ENCODE measurements at places on chromosomes 3 and 15. TPM values are rescaled to one million over a fixed set of nuclear protein-coding genes. Genes with fewer than 3 reads are reported as not detected.
A peak's percentile ranks its signal among the peaks of the same experiment; 100 is the strongest.

- DNase-seq: no peak
Observed at GRCh38 chr3:8576841-8577571, 67.6 kb downstream of the SSUH2 start.

Gene GABRR3
- total RNA-seq: not detected

- DNase-seq: no peak
Observed at GRCh38 chr3:159234306-159234705, 432.5 kb downstream of the MFSD1 start.

DNA sequence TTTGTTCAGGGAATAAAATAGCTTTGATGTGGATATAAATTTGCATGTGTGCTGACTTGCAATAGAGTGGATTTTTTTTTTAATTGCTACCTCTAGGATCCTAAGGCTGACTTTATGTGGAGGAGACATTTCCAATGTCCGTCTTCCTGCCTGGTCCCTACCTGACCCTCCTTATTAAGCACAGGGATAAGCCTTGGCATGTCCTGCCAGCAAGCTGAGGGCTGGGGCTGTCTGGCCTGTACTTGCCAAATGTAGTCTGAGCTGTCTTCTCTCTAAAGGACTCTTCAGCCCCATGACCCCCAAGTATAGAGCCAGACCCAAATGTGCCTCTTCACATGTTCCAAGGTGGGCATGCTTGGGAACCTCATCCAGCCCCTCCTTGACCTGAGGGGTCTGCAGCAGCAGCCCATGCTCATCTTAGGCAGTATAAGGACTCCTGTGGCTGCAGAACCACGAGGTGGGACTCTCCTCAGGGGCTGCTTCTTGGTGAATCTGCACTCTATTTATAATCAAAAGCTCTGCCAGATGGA, 88.8 kb downstream of the CACNA1D start:
- no peak for DNase-seq

DNA sequence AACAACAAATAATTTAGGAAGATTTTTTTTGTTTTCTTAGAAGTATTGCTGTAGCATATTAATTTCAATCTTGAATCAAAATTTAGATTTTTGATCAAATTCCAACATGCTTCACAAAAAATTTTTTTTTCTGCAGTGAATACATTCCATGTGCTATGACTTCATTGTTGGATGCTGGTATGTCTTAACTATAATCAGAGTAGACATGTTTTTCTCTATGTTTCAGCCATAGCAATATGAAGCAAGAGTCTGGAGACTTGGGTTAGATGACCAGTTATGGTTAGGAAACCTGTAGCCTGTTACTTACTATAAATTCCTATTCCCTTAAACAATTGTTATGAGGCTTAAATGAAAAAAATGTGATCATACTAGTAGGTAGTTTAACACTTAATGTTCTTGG, 176.1 kb upstream of the CHL1 start:
- no peak for DNase-seq

Gene NME9
- 0.45 TPM for total RNA-seq

- DNase-seq: no peak
Observed at GRCh38 chr3:37456270-37456708, 281.9 kb upstream of the LRRFIP2 start.

GRCh38 chr3:153320585-153321128, 158.6 kb downstream of the RAP2B start:
- DNase-seq: no peak

DNA sequence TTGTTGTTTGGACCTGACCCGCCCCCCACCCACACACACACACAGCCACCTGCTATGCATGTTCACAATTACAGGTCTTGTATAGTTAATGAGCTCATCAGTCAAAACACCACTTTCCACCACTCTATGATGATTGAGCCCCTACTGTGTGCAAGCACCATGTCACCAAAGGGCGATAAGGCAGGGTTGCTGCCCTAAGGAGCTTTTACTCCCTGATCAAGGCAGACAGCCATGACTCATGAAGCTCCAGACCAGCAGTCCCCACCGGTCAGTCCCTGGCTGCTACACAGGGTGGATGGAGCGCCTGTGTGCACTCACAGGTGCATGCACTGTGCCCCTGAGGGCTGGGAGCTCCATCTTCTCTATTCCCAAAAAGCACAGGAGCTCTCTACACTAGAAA, 270.6 kb downstream of the CLSTN2 start:
- no peak for DNase-seq

Gene A4GNT
- not detected for total RNA-seq

- peak; percentile 55 for DNase-seq
Observed at GRCh38 chr15:55846116-55846707, 103.3 kb upstream of the PRTG start.

DNA sequence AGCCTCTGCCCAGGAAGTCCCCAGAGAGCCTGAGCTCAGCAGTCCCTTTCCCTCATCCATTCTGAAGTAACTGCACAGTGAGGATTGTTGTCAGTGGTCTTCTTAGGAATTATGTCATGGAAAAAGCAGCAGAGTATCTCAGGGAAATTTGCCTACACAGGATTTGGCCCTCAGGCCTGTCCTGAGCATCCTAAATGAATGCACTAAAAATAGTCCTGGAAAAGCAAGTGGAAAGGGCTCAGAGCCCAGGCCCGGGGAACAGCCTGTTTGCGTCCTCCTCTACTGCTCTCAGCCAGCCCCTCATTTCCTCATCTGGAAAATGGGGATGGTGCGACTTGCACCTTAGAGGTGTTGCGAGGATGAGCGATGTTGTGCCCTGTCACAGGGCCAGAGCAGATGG, 21.6 kb downstream of the LYSMD4 start:
- no peak for DNase-seq

Gene COL6A6
- total RNA-seq: not detected

DNA sequence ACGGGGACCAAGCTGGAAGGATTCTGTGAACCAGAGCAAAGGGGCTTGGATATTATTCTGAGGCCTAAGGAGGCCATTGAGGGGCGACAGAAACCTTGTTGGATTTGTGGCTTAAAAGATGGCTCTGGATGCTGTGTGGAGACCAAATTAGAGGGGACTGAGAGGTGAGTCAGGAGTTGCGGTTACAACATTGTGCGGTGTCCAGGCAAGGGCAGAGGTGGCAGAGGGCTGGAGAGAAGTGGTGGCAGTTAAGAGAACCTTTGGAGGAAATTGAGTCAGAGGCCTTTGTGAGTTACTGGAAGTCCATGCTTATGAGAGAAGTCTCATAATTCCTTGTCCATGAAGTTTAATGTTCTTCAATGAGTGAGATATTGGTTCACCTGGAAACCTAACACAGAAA, 143.2 kb downstream of the FAM43A start:
- no peak for DNase-seq

Gene DLEC1
- 0.36 TPM for total RNA-seq

DNA sequence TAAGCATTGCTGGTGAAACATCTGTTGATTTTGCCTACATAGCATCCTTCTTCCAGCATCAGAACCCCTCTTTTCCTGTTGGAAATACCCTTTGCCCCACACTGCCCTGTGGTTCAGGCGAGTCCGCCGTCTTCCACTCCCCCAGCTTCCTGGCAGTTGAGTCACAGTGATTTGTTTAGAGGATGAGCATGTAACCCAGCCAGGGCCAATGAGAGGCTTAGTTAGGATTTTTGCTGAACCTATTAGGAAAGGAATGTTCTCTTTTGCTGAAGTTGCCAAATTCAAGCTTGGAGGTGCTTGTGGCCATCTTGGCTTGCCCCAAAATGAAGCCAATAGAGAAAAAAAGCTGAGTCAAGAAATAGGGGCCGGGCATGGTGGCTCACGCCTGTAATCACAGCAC, 19.0 kb upstream of the MEX3B start:
- DNase-seq: peak; percentile 26

DNA sequence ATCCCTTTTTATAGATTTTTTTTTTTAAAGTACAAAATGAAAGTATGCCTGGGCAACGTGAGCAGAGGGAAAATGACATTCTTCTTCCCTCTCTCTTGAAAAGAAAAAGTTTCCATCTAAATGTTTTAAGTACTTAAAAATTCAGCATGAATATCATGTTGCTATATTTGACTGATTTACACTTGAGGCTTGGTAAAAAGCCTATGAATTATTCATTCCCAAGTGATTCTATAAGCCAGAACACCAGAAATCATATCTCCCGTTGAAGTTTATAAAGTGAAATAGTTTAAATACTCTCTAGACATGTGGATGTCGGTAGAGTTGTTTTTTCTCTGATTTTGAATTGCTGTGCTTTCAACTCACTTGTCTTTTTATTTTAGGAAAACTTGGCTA, 276.2 kb upstream of the RARB start:
- no peak for DNase-seq

GRCh38 chr3:156150434-156151066, 30.2 kb downstream of the KCNAB1 start:
- DNase-seq: peak; percentile 35

DNA sequence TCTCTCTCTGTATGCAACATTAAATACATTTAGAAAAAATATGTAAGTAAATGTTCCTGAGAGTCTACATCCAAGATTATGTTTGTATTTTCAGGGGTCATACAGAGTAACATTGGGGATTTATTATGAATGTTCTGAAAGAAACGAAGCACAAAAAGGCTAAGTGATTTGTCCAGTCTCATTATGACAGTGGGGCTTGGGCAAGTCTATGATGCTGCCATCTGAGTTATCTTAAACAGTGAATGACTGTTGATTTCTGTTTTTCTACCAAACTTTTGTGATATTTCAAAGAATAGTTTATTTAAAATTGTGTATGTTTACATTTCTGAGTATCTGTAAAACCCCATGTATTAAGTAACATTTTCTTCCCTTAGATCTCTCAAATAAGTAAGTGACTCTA, 481.2 kb upstream of the ZNF717 start:
- DNase-seq: no peak

Gene PP2D1
- total RNA-seq: not detected

- no peak for DNase-seq
Observed at GRCh38 chr3:191390580-191390979, 60.3 kb upstream of the UTS2B start.

- DNase-seq: no peak
Observed at GRCh38 chr15:58519516-58519915, 87.7 kb downstream of the LIPC start.

Gene C3orf52
- total RNA-seq: 2.0 TPM

DNA sequence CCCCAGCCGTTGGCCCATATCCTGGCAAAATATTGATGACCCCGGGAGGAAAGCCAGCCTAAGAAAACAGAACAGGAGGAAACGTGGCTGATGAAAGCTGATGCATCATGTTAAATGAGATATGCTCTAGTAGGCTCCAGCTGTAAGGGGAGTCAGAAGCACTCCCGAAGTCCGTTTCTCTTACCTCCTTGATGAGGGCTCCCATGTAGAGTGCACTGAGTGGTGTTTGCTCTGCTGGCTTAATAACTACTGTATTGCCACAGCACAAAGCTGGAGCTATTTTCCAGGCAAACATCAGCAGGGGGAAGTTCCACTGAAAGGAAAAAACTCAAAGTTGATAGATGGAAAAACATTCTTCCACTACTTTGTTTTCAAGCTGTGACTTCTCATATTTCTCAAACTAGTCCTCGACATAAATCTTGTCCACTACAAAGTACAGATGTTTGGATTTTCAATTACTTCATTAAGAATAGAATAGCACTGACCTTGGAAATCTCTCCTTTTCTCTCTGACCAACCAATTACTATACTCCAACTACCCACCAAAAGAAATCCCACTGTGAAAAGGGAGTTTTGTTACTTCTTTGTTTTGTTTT, 72.7 kb downstream of the ALDH1A2 start:
- DNase-seq: no peak

Gene CP
- not detected for total RNA-seq

Gene CPNE9
- total RNA-seq: not detected

GRCh38 chr3:141644931-141645330, 93.2 kb upstream of the RNF7 start:
- DNase-seq: peak; percentile 88

DNA sequence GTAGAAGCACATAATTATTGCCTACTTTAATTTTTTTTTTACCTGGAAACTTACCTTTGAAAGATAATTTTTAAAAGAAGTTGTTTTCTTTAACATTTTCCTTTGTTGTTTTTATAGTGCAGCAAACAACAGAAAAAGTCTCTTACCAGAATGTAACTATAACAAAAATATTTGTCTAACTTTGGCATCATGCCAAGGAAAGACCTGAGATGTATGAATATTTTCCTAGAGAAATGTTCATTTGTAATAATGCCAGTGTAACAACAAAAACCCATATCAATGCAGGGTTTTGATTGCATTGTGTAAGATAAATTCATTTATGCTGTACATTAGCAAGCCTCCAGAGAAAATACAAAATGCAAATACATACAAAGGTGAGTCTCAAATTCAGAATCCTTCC, 775.7 kb downstream of the SI start:
- DNase-seq: no peak

Gene RHOV
- 0.41 TPM for total RNA-seq

GRCh38 chr3:193895409-193895808, 240.5 kb upstream of the HES1 start:
- no peak for DNase-seq

Gene ZNF774
- 1.2 TPM for total RNA-seq

GRCh38 chr3:55818485-55818884, 331.4 kb upstream of the WNT5A start:
- no peak for DNase-seq

DNA sequence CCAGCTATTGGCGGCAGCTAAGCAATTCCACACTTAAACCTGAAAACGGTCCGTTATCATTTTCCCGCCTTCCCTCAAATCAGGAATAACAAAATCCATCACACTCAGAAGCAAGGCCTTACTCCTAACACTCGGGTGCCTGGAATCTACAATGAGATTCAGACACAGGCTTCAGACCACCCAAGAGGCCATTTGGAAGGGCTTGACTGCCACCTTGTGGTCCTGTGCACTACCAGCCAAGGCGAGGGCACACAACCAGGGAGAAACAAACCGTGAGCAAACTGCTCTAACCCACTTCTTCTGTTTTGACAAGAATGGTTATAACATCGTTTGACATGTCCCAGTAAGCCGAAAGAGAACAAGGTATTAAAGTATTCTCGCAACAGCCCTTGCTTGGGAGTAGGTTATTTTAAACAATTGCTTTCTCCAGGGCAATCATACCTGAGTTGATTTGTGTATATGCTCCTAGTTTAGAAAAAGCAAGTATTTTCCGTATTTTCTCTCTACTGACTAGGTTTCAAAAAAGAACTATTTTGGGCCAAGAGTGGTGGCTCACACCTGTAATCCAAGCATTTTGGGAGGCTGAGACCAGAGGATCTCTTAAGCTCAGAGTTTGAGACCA, 40.1 kb upstream of the TAFA4 start:
- peak; percentile 71 for DNase-seq

Data from activated CD8-positive, alpha-beta T cell treated with anti-CD3 and anti-CD28 coated beads for 36 hours (primary cell).